Parietal lobe (tissue), 2 donors: ENCODE measurements at places on chromosomes 11 and 22. TPM values are rescaled to one million over a fixed set of nuclear protein-coding genes. Genes with fewer than 3 reads are reported as not detected.

The TRPM5 gene
- not detected for total RNA-seq

The OLFML1 gene
- total RNA-seq, result 0.94 TPM

The FOLR1 gene
- not detected for total RNA-seq

The MRPL21 gene
- 26.9 TPM for total RNA-seq

The GSTT2B gene
- 1.9 TPM for total RNA-seq

The OR5A1 gene
- total RNA-seq, result not detected

The RTN4RL2 gene
- 1.6 TPM for total RNA-seq

The NLRP6 gene
- total RNA-seq, result not detected

The TCF20 gene
- total RNA-seq, result 81.4 TPM

The MYO18B gene
- total RNA-seq, result 0.31 TPM

The FIBIN gene
- 5.6 TPM for total RNA-seq

The WNT11 gene
- 6.6 TPM for total RNA-seq

The PAK1 gene
- total RNA-seq, result 98.0 TPM

The ABCC8 gene
- 34.7 TPM for total RNA-seq

The SPI1 gene
- 1.6 TPM for total RNA-seq

The TNNT3 gene
- not detected for total RNA-seq

The PHETA2 gene
- 2.8 TPM for total RNA-seq

The UBXN1 gene
- total RNA-seq, result 85.1 TPM

The UPK3A gene
- not detected for total RNA-seq

The RABL2B gene
- total RNA-seq, result 24.4 TPM

The CD81 gene
- total RNA-seq, result 73.9 TPM

The C1QTNF6 gene
- 8.8 TPM for total RNA-seq

The WEE1 gene
- 22.5 TPM for total RNA-seq

The CECR2 gene
- total RNA-seq, result 13.5 TPM

The KLHDC7B gene
- not detected for total RNA-seq

The NPAS4 gene
- total RNA-seq, result 2.2 TPM

The CARD10 gene
- total RNA-seq, result 2.2 TPM

The RAG2 gene
- not detected for total RNA-seq

The KDELR3 gene
- total RNA-seq, result 0.31 TPM

The KLHL35 gene
- 36.0 TPM for total RNA-seq

The PHLDB1 gene
- total RNA-seq, result 129 TPM
